ENCODE measurements at places on chromosomes 5 and 9. TPM values are rescaled to one million over a fixed set of nuclear protein-coding genes. Genes with fewer than 3 reads are reported as not detected.

DNA sequence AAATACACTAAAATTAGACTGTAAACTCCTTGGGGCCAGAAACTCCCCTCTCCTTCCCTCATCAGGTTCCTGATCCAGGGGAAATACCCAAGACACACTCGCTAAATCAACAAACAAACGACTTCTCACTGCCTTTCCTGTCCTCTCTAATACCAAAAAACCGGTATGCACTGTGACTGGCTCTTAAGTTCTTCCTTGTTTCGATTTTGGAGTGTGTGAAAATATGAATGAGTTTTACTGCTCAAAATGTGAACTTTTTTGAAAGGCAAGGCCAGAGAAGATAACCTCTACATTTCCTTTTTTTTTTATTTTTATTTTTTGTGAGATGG is 81.1 kb upstream of the EPB41L4B start:
- no peaks in the 10 kb centered on the region for H3K36me3 ChIP-seq
- no peak overlapping the region for H3K27ac ChIP-seq
- H3K4me1 ChIP-seq, result no peaks in the 10 kb centered on the region
- H3K4me3 ChIP-seq, result no peak overlapping the region
- no peak for DNase-seq
- H3K27me3 ChIP-seq, result no peaks in the 10 kb centered on the region

- no peaks in the 10 kb centered on the region for H3K36me3 ChIP-seq
- no peak overlapping the region for H3K27ac ChIP-seq
- no peak overlapping the region for H3K4me3 ChIP-seq
- no peaks in the 10 kb centered on the region for H3K4me1 ChIP-seq
- no peak for DNase-seq
Measured at GRCh38 chr5:6496207-6496584, 47.5 kb downstream of the UBE2QL1 start.

DNA sequence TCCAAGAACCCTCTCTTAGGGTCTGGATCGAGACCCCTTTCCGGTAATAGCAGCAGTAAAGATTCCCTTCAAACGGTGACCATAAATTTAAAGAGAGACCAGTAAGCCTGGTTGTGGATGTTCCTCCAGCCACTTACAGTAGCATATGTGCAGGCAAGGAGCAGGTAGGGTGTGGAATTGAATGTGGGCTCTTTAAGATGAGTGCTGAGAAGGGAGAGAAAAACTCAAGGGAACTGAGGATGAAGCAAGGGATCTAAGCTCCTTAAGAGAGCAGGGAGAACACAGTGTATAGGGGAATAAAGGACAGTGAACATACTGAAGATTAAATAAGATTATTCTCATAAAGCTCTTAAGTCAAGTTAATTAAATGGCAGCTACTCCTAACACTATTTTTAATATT is 51.3 kb downstream of the DPYSL3 start:
- H3K4me1 ChIP-seq, result no peaks in the 10 kb centered on the region
- peaks cover 10% of the 10 kb centered on the region for H3K27me3 ChIP-seq
- no peak overlapping the region for H3K27ac ChIP-seq
- no peak overlapping the region for H3K4me3 ChIP-seq
- DNase-seq, result no peak

GRCh38 chr5:179187681-179188575 is 127.8 kb downstream of the ZNF354C start:
- no peaks in the 10 kb centered on the region for H3K36me3 ChIP-seq
- H3K27ac ChIP-seq, result no peak overlapping the region
- DNase-seq, result no peak
- no peaks in the 10 kb centered on the region for H3K4me1 ChIP-seq

DNA sequence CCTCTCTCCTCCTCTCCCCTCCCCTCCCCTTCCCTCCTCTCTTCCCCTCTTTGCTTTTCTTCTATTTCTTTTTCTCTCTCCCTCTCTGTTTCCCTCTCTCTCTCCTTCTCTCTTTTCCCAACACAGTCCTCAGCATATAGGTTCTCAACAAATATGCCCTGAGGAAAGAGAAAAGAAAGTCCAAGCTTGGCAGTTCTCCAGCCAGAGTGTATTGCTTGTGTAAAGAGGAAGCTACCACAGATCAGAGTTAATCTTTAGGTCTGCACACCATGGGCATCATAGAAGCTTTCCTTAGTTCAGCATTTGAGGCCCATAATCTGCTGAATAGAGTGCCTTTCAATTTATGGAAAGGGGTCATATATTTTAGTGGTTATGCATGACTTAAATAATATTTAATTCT is 382.8 kb upstream of the WWC1 start:
- H3K27ac ChIP-seq, result no peak overlapping the region
- H3K27me3 ChIP-seq, result no peaks in the 10 kb centered on the region
- no peak overlapping the region for H3K4me3 ChIP-seq
- H3K36me3 ChIP-seq, result no peaks in the 10 kb centered on the region

GRCh38 chr5:140881889-140882590 is at the start of gene PCDHA13:
PCDHA13 (plus strand) TSS chr5:140882124; CDS start chr5:140882269, 145 bp downstream.
- no peak for DNase-seq
- H3K36me3 ChIP-seq, result no peaks in the 10 kb centered on the region
- no peak within 1 kb of the TSS for H3K4me3 ChIP-seq
- no peaks in the 10 kb centered on the region for H3K4me1 ChIP-seq

DNA sequence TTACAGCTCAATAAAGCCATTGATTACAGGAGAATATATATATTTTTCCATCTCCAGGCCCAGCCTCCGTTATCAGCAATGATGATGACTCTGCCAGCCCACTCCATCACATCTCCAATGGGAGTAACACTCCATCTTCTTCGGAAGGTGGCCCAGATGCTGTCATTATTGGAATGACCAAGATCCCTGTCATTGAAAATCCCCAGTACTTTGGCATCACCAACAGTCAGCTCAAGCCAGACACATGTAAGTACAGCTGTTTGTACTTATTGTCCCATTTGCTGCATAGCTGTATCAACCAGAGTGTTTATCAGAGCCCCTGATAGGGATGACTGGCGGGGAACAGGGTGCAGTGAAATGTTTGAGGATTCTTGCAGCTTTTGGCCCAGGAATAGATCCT is 197.7 kb downstream of the NTRK2 start:
- H3K27me3 ChIP-seq, result no peaks in the 10 kb centered on the region
- DNase-seq, result no peak
- H3K27ac ChIP-seq, result no peak overlapping the region
- H3K4me3 ChIP-seq, result no peak overlapping the region

DNA sequence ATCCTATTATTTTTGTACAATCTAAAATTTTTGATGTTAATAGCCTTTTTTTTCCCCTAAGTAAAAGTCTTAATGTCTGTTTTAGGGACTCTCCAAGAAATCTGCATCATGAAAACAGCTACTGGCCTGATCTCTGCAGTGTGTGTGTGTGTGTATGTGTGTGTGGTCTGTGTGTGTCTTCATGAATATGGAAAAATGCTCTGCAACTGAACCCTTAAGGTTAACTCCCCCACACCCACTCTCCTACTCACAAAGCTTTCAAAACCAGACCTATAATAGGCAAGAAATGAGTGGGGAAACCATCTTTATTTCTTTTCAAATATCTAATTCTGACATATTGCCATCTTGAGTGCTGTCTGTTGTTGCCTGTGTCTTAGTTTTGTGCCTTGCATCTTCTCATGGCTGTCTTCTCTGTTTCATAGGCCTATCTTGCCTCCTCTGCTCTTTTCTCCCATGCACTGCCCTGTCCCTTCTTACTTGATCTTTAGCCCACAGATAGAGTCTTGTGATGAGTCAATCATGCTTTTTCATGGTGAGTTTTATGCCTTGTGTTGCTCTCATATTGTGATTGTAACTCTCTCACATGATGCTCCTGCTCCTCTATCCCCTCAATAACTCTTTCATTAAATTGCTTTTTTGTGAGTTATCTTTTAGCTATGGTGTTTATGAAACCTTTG is 68.3 kb downstream of the CHSY3 start:
- no peaks in the 10 kb centered on the region for H3K27me3 ChIP-seq
- no peaks in the 10 kb centered on the region for H3K36me3 ChIP-seq
- no peaks in the 10 kb centered on the region for H3K4me1 ChIP-seq
- H3K4me3 ChIP-seq, result no peak overlapping the region
- H3K27ac ChIP-seq, result no peak overlapping the region

DNA sequence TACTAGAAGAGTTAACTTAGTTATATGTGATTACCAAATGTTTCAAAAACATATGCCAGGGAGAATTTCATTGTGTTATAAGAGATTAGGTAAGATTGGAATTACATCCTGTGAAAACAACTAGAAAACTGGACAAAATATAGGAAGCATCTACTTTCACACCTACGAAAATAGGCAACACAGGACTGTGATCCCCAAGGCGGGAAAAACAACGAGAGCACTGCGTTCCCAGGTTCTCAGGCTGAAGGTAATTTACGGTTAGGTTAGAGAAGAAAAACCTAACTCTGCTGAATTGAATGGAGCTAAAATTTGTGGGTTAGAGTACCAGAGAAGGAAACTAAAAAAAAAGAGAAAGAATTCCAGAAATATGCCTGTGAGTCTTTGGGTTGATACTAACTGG is 28.4 kb downstream of the ACOT12 start:
- H3K36me3 ChIP-seq, result no peaks in the 10 kb centered on the region
- no peaks in the 10 kb centered on the region for H3K4me1 ChIP-seq
- no peak overlapping the region for H3K4me3 ChIP-seq
- H3K27me3 ChIP-seq, result no peaks in the 10 kb centered on the region
- DNase-seq, result no peak

DNA sequence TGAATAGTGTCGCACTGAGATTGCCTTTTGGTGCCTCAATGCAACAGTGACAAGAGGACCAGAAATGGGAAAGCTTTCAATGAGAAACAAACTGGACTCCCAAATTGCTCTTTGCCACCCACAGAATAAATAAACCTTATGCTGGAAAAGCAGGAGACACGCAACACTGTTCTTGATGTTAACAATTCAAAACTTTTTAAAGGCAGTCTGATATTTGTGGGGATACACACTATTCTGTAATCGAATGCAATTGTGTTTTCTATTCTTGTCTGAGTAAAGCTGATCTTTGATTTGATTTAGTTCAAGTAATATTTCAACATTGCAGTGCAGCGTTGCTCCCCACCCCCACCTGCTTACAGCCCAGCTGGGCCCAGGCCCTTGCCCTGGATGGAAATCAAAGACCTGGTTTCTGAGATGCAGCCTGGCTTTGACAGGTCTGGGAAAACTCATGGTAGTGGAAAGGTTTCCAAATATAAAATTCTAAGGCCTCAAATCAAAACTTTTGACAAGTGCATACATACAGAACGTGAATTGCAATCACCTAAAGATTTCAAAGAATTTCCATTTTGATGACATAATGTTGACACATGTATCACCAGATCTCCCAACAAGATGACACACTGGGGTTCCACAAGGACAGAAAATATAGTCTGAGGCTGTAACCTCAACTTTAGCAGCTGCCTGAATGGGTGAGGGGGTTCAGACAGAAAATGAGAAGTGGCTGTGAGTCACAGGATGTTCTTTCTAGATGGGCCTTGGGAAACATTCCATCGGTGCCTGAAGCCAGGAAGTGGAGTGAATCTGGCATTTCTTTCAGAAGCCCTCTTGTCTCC is 55.1 kb downstream of the ABCA1 start:
- no peak overlapping the region for H3K27ac ChIP-seq
- no peak overlapping the region for H3K4me3 ChIP-seq
- H3K4me1 ChIP-seq, result no peaks in the 10 kb centered on the region

DNA sequence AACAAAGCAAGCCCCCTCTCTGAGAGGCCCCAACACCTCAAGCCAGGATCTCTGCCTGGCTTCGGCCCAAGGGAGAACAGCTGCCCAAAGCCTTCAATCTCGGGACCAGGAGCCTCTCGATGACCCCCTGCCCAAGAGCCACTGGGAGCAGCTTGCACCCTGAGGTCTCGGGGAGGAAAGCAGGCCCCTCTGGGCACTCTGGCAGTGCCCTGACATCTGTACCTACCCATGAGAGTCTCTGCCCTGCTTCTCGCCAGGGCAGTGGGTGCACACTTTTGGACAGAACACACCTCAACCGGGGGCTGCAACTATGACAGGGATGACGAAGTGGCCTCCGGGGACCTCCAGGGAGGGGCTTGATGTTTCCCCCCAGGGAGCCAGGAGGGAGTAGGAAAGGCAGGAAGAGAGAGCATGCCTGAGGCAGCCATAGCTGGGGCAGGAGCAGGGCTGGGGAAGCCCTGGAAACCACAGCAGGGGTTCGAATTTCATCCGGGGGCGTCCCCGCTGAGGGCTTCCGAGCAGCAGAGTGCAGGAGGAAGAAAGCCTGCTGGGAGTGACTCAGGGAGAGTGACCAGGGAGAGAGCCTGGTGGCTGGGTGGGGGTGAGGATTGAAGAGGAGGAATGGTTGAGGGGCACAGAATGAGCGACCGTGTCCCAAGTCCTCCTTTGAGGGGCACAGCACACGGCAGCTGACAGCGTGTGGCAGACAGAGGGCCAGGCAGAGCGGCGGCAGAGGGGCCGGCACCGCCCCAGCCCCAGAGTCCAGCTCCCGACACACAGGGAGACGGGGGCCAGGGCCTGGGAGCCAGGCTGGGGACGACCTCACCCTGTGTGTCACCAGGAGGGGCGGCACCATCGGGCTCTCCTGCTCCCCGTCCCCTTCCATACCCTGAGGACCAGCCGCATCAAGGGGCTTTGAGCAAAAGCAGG is 1.8 kb downstream of the LPCAT1 start:
- DNase-seq, result no peak
- H3K4me1 ChIP-seq, result no peaks in the 10 kb centered on the region
- H3K27me3 ChIP-seq, result no peaks in the 10 kb centered on the region

DNA sequence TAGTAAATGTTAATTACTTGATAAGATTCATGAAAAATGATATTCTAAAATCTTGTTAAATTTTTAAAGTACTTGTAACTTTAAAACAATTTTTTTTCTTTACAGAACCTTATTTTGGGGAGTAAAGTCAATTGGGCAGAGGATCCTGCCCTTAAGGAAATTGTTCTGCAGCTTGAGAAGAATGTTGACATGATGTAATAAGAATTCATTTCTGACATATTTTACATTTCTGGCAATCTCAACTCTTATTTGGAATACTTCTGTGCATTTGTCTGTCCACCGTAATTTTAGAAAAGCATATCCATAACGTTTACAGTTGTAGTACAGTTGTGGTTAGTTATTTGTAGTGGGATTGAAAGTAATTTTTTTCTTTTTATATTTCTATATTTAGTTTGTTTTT is 20.2 kb downstream of the CENPH start:
- H3K4me1 ChIP-seq, result no peaks in the 10 kb centered on the region
- no peaks in the 10 kb centered on the region for H3K27me3 ChIP-seq
- no peak for DNase-seq
- H3K27ac ChIP-seq, result no peak overlapping the region
- no peaks in the 10 kb centered on the region for H3K36me3 ChIP-seq

GRCh38 chr5:180790020-180790419 is 12.6 kb downstream of the MGAT1 start:
- H3K27me3 ChIP-seq, result no peaks in the 10 kb centered on the region
- H3K4me1 ChIP-seq, result no peaks in the 10 kb centered on the region
- no peak for DNase-seq
- no peak overlapping the region for H3K4me3 ChIP-seq
- H3K27ac ChIP-seq, result no peak overlapping the region
- peaks cover 24% of the 10 kb centered on the region for H3K36me3 ChIP-seq

- no peak overlapping the region for H3K4me3 ChIP-seq
- DNase-seq, result no peak
- H3K36me3 ChIP-seq, result no peaks in the 10 kb centered on the region
- peaks cover 8% of the 10 kb centered on the region for H3K27me3 ChIP-seq
- no peaks in the 10 kb centered on the region for H3K4me1 ChIP-seq
Measured at GRCh38 chr5:5688925-5689310, 266.4 kb downstream of the ICE1 start.

The TNFSF15 gene
- total RNA-seq, result 0.07 TPM

The FOXI1 gene
- total RNA-seq, result not detected

The SIT1 gene
- total RNA-seq, result 34.9 TPM

The GRM6 gene
- total RNA-seq, result not detected

The C5orf22 gene
- 28.5 TPM for total RNA-seq

The FAXDC2 gene
- not detected for total RNA-seq

The KLF4 gene
- total RNA-seq, result 1.5 TPM
